ENCODE measurements at places on chromosomes 12 and 14.

DNA sequence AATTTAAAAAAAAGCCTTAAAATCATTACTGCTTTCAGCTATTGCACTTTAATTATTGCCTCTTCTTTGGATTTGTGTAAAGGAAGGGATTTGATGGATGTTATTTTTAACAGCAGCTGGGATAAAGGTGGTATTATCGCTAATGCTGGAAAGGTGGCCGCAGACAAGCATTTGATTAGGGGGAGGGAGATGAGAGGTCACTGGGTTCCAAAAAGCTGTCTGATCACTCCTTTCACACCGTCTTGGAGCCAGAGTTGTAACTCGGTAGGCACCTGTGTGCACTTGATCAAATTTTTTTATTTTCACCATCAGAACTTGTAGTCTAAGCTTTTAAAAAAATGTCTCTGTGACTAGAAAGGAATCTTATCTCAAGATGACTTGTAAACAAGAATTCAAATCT, 99.8 kb downstream of the AKAP6 start:
- DNase-seq: no peak

- no peak for DNase-seq
Measured at GRCh38 chr12:7935590-7936581, at the start of gene SLC2A3. SLC2A3 (minus strand) TSS chr12:7936187; CDS start chr12:7936034, 153 bp downstream.

DNA sequence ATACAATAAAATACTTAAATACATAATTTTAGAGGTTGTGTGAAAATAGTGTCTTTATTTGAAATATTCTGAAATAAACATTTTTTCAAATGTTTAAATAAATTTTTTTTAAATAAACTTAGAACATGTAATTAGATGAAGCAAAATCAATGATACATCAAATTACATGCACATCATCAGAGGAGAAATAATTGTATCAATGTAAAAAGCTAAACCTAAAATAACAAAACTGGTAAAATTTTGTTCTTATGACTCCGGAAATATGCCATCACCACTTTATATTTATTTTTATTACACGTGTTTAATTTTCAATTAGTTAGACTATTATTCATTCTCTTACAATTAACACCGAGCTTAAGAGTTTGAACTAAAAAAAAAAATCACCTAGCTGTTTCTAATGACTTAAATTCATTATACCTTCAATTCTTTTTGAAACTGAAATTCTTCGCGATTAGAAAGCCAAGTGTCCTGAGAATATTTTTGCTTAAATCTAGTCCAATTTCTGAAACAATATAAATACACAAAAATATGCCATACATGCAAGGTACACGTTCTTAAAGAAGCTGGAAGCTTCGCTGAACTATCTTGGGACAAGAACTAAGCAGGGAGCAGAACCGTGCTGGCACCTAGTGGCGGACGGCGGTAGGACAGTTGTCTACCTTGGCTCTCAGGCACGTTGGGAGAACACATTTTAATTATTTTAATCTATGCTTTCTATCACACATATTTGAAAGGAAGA, 230.5 kb downstream of the SLC25A21 start:
- peak; percentile 67 for DNase-seq

DNA sequence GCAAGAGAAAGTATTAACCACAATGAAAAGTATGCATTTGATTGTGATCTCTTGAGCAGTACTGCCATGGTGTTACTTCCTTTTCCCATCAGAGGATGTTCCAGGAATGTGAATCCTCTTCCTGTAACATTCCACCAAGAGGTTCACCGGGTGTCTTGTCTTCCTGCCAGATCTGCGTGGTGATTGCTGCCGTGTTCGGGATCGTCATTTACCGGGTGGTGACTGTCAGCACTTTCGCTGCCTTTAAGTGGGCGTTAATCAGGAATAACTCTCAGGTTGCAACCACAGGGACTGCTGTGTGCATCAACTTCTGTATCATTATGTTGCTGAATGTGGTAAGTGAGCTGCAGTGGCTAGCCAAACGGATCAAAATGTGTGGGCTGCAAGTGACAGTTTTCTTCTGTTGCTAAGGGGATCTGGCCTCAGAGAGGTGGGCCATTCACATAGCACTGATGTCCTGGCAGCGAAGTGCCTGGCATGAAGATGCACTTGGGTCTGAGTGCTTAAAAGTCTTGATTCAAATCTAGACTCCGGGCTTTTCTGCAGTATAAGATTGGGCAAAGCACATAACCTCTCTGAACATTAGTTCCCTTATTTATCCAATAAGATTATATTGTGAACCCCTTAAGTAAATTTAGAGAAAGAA, 123.4 kb downstream of the SLC5A8 start:
- no peak for DNase-seq

DNA sequence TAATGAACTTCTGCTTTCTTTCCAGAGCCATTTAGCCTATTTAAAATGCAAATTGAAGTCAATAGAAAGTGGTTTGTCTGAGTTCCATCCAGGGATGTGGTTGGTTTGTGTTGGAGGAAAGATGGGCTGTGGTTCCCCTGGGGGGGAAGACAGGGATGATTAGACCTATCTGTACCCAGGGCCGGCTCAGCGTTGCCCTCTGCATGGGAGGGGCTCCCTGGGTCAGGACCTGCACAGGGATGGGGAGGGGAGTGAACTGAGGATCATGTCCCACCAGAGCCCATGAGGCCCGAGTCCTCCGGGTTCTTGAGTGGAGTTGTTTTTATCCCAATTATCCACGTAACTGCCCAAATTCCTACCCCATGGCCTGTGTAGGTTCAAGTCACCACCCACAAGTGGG, 76.9 kb upstream of the SFSWAP start:
- DNase-seq: no peak

- DNase-seq: no peak
Measured at GRCh38 chr14:88439088-88439487, 53.6 kb downstream of the SPATA7 start.

DNA sequence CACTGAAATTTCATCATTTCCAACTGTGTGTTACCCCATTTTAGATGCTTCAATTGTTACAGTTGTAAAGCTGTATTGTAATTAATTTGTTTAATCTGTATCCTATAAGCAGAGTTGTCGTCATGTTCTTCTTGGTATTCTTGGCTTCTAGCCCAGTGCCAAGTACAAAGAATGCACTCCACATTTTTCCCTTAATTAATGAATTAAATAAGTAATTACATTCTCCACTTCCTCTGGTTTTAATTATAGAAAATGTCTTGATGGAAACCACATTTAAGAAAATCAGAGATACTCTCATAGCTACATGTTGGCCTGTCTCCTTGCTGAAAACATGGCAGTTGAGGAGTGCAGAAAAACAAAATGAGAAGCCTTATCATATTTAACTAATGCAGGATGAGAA, 746 bp downstream of the DNAI7 start:
- no peak for DNase-seq

- no peak for DNase-seq
Measured at GRCh38 chr14:35556548-35556947, 22.6 kb downstream of the INSM2 start.

Measured in progenitor cell of endocrine pancreas (in vitro differentiated cells).